ENCODE measurements at places on chromosomes 3 and 15.
A peak's percentile ranks its signal among the peaks of the same experiment; 100 is the strongest.

DNA sequence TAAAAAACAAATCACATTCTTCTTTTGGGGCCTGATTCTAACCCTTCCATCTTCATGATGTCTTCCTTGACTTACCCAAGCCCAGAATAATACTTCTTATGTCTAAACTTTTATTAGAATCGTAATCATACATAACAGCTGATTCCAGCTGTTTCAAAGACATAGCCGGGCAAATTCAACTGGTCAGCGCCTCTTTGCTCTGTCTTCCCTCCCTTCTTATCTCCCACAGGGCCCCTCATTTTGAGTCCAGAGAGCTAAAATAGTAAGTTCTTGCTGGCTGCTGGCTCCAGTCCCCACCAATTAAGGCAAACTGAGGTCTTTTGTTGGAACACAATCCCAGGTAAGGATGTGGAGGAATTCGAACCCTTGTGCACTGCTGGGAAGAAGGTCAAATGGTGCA, 108.6 kb downstream of the ADCY5 start:
- no peak for DNase-seq

- no peak for DNase-seq
Observed at GRCh38 chr3:66478960-66479359, 21.9 kb downstream of the LRIG1 start.

DNA sequence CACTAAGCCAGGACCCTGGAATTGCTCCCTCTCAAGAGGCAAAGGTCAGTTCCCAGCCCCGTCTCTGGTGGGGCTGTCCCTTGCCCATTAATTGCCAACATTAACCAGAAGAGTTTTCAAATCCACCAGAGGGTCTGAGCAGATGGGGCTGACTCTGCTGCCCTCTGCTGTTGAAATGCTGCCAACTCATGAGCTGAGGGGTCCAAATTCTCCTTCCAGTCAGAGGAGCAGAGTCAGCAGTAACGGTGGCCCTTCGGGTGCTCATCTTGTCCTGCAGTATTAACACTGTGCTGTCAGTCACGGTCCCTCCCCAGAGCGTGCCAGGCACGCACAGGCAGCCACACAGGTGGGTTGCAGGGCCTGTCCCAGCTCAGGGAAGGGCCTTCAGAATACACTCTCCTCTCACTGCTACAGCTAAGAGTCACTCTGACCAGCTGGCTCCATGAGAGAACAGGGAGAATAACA, 10.7 kb upstream of the SPTBN5 start:
- peak; percentile 60 for DNase-seq

- DNase-seq, result no peak
Observed at GRCh38 chr3:187079090-187080022, 59.9 kb downstream of the RPL39L start.

- DNase-seq, result no peak
Observed at GRCh38 chr3:184441202-184441900, 61.5 kb downstream of the CHRD start.

DNA sequence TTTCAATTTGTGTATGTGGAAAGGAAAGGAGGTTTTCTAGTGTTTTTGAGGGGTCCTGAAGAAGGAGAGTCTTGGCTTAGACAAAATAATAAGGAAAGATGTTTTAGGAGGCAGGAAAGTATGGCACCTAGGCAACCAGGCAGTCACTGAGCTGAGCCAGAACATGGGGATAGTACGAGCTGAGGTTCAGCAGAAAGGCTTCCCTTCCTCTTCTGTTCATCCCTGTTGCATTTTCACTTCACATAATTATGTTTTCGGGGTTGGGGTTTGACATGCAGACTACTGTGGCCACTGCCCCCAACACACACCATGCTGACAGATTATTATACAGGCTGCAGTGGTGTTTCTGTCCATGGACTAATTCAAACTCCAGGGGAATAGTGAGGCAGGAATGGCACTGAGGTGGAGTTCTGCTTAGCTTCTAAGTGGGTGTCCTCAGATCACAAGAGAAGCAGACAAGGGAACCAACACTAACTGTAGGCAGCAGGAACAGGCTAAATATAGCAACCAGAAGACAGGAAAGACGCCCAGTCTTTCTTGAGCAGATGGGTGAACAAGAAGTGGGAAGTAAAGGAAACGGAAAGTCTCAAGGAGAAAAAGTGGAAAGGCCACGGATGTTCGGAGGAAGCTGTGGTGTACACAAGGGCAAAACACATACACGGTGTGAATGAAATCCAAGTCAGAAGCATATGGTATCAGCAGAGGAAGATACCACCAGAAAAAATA, 305.8 kb downstream of the PLCL2 start:
- no peak for DNase-seq

- peak; percentile 21 for DNase-seq
Observed at GRCh38 chr3:178562947-178563232, 26.7 kb downstream of the KCNMB2 start.

DNA sequence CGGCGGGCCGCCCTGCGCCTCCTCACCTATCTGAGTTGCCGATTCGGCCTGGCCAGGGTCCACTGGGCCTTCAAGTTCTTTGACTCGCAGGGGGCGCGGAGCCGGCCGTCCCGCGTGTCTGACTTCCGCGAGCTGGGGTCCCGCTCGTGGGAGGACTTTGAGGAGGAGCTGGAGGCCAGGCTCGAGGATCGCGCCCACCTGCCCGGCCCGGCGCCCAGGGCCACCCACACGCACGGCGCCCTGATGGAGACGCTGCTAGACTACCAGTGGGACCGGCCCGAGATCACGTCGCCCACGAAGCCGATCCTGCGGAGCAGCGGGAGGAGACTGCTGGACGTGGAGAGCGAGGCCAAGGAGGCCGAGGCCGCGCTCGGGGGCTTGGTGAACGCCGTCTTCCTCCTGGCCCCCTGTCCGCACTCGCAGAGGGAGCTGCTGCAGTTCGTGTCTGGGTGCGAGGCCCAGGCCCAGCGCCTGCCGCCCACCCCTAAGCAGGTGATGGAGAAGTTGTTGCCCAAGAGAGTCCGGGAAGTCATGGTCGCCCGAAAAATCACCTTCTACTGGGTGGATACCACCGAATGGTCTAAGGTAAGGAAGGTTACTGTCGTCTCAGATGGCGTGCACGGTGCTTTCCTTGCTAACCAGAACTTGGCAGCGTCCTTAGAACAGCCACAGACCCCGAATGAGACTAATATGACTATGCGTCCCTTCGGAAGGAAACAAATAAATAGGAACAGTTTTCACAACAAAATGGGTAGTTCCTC, 567 bp downstream of the TICRR start:
- DNase-seq, result peak; percentile 27

DNA sequence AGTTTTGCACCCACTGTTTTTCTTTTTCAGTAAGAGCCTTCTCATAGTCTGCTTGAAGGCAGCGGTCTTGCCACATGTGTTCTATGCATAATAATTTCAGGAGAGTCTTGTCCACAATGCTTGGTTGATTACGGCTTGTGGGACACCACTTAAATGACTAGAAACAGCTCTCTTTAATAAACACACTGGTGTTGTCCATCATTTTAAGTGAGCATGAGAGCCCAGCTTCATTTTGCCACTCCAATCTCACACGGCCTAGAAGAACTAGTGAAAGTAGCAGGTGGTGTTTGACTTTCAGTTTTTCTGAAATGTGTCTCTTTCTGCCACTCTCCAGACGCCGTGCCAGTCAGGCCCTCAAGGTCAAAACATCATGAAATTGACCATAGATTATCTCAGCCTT, 292.1 kb downstream of the LPP start:
- DNase-seq, result no peak

GRCh38 chr15:55942332-55942731, 51.1 kb downstream of the NEDD4 start:
- no peak for DNase-seq

DNA sequence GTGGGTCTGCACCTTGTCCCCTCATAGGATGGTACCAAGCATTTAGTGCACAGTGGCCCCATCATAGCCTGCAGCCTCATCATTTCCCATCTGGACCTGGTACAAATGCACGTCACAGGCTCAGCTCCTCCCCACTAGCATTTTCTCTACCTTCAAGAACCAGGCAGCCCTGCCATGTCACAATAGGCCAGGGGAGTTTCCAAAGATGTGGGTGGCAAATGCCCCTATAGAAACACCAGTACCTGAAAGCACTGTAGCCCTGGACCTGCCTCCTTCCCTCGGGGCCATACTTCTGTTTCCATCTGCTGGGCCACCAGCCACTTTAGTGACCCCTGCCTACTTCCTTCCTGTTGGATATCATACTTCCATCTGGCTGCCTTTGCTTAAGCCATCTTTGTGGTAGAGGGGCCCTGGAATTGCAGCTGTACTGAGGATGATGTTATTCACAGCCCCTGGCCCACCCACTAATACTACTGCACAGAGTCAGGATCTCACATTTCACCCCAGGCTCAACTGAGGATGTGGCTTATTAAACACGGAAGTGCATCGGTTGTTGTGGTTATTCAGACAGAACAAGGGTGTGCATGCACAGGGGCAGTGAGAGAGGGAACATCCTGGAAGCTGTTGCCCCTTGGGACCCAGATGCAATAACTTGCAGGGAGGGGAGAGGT, 3.8 kb downstream of the TCTA start:
- no peak for DNase-seq

GRCh38 chr3:142952272-142953193, 10.9 kb downstream of the PAQR9 start:
- DNase-seq, result no peak

All from fibroblast of skin of right biceps (primary cell).